D341Med (cell line): ENCODE measurements at places on chromosomes 7 and 10.

DNA sequence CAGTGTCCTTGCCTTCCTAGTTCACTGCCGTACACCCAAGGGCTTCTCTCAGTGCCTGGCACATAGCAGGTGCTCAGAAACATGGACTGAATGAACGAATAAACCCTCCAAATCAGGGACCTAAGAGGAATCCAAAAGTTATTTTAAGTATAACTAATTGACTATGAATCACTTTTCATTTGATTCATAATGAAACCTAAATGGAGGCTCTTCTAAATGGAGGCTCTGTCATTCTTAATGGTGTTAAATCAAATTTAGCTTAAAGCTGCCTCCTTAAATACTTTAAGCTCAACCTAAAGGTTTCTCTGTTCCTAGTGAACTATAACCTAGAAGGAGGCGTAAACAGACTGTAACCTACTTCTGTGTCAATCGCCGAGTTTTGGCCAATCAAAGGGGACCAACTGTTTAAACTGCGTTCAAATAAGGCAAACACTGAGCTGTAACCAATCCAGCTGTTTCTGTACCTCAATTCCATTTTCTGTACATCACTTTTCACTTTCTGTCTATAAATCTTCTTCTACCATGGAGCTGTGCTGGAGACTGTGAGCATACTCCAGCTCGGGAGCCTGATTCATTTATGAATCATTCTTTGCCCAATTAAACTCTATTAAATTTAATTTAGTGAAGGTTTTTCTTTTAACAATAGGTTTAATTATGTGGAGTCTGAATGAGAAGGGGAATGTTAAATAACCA lies 11.0 kb downstream of the PYROXD2 start:
- DNase-seq = no peak

GRCh38 chr7:23220690-23221305 lies 25.8 kb upstream of the GPNMB start:
- DNase-seq = no peak

GRCh38 chr7:151185762-151186639 lies 1.0 kb downstream of the ASB10 start:
- DNase-seq = no peak

GRCh38 chr10:50623663-50624412 lies at the start of gene SGMS1:
Gene SGMS1, minus strand, starts transcription at chr10:50623956. Its CDS starts 279,842 bp downstream, at chr10:50344114.
- DNase-seq = peak; percentile 98

DNA sequence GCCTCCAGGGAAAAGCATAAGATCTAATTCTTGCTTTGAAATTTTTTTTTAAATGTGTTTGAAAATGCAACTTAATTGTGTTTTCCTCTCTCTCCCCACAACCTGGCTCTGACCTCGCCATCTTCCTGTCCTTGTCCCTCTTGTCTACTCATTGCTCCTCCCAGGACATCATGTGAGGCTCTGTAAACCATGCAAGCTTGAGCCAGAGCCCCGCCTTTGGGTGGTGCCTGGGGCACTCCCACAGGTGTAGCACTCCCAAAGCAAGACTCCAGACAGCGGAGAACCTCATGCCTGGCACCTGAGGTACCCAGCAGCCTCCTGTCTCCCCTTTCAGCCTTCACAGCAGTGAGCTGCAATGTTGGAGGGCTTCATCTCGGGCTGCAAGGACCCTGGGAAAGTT lies 9.8 kb upstream of the CDHR1 start:
- no peak for DNase-seq

GRCh38 chr7:102434039-102434486 lies 688 bp downstream of the ORAI2 start:
- peak; percentile 52 for DNase-seq

- no peak for DNase-seq
Observed at GRCh38 chr7:4240520-4241303, 441.4 kb upstream of the FOXK1 start.

DNA sequence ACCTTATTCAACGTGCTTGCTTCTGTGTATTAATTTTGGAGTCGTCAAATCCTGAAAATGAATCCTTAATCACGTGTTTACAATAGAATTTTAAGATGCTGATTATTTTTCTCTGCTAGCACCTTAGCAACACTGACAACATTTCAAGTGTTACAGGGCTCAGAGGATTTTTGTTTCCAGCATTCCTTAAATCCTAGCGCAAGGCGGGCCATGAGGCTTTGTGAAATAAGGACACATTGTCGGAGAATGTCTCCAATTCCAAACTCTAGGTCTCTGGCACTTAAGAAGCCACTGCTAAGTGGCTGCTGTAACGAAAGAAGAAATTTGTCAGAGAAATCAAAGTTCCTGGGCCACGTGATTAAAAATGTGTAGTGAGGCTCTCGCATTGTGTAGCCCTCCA lies 390.9 kb upstream of the CELF2 start:
- DNase-seq = no peak

- no peak for DNase-seq
Observed at GRCh38 chr7:137454767-137455166, 111.2 kb upstream of the PTN start.

- no peak for DNase-seq
Observed at GRCh38 chr10:34524369-34525091, 290.6 kb downstream of the PARD3 start.

GRCh38 chr7:88314061-88314491 lies 7.4 kb upstream of the STEAP4 start:
- DNase-seq = no peak

DNA sequence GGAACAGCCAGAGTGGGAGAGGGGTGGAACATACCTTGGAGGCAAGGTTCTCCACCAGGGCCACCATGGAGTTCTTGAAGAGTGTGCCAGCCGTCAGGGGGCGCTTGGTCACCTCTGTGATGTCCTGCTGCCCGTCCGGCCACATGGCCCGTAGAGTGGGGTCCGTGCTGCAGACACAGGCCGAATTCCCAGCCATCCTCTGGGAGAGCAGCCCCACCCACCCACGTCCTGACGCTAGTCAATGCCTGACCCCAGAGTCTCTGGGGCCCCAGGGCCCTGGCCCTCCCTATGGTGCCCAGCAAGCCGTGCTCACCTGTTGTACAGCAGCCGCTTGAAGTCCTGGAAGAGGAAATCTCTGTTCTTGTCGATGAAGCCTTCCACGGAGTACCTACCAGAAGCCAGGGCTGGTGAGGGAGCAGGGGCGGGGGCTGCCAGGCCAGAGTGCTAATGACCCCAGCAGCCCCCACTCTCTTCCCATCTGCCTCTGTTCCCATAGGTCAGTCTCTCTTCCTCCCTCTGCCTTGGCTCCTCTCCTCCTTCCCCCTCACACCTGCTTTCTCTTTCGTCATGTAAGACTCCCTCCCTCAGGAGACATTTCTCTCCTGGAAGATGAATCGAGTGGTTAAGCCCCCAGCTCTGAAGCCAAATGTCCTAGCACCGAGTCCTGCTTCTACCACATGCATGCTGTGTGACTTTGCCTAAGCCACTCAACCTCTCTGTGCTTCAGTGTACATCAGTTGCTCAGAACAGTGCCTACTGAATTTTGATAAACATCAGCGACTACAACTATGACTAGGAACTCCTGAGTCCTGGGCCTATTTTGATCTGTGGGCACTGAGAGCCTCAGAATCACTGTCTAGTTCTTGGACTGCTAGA lies 11.0 kb downstream of the MYO1G start:
- DNase-seq = peak; percentile 29

DNA sequence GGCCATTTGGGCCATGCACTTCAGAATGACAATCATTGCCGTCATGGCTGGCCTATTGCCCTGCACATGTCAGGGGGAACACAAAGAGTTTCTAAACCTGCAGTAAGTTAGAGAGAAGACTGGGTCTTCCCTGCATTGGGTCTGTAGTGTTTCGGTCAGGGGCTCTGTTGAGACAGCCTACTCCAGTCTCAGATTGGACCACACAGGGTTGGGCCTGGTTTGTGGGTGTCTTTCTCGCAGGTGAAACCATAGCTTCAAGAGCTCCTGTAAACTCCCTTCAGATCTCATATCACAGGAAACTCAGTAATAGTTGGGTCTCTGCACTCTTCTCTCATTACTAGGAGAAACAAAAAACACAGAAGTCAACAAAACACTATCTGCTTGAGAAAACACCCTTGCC lies 7.3 kb upstream of the TARP start:
- DNase-seq = no peak

- no peak for DNase-seq
Observed at GRCh38 chr7:84901366-84901765, 285.5 kb downstream of the SEMA3D start.

GRCh38 chr10:10492420-10492819 lies 525.3 kb upstream of the CELF2 start:
- DNase-seq = no peak

DNA sequence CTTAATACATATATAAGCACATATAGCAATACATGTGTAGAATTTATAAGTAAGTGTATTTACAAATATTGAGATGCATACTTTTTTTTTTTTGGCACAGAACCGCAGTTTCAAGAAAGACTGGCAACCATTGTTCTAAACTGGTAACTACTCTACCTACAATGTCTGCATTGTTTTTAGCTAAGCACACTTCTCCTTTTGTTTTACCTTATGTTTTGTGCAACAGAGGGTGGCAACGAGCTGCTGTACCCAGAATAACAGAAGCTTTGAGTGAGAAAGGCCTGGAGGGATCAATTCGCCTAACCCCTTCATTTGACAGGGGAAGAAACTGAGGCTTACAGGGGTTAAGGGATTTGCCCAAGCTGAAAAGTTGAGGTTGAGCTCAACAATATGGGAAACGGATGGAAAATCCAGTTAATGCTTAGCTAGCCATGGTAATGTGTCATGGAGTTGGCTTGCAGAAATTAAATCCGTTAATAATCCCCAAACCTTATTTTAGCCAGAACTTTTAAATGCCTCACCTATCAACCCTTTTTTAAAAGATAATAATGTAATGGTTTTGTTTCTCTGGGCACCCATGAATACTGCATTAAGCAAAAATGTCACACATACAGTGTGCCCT lies 25.5 kb downstream of the FZD1 start:
- no peak for DNase-seq

DNA sequence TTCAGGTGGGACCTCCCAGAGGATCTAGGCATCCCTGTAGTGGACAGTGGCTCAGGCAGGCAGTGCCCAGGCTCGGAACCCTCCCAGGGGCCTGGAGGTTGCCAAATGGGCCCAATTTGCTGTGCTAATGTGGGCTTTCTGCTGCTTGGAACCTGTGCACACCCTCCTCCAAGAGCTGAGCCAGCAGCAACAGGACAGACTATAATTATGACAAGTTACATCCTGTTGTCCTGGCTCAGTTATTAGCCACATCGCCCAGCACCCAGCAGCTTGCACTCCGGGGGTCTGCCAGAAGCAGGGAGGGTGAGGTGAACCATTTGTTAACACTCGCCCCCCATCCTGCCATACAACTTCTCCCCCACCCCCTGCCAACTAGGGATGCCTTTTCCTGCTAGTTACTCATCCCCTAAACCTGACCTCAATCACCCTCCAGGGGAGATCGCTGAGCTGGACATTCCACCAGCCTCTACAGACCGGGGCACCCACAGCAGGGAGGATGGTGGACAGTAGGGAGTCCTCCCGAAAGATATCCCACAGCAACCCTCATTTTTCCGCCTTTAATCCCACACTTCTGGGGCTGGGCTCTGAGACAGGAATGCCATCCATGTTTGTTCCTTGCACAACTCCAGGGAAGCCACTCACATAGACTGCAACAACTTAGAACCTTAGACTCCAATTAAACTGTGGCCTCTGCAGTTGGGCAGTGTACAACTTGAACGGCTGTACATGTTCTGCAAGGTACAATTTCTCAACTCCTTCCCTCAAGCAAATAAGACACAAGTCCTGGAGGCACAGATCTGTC lies 7.9 kb upstream of the MYL10 start:
- DNase-seq = peak; percentile 14

- DNase-seq = peak; percentile 75
Observed at GRCh38 chr7:150992833-150993302, 2.1 kb downstream of the NOS3 start.

DNA sequence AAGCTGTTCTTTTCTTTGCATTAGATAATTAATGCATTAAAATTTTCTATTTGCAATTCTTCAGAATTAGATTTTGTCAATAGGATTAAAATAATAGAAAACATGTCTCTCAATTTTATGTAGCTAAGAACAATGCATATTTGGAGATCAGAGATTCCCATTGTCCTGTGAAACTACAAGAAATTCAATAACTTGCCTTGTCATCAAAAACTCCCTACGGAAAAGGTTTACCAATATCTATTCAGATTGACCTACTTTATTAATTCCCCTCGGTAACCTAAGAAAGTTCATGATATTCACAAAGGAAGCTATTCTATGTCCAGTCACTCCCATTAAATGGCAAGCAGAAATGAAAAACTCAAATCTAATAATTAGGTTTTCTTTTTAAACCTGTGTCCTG lies 172.6 kb downstream of the SEMA3A start:
- no peak for DNase-seq

DNA sequence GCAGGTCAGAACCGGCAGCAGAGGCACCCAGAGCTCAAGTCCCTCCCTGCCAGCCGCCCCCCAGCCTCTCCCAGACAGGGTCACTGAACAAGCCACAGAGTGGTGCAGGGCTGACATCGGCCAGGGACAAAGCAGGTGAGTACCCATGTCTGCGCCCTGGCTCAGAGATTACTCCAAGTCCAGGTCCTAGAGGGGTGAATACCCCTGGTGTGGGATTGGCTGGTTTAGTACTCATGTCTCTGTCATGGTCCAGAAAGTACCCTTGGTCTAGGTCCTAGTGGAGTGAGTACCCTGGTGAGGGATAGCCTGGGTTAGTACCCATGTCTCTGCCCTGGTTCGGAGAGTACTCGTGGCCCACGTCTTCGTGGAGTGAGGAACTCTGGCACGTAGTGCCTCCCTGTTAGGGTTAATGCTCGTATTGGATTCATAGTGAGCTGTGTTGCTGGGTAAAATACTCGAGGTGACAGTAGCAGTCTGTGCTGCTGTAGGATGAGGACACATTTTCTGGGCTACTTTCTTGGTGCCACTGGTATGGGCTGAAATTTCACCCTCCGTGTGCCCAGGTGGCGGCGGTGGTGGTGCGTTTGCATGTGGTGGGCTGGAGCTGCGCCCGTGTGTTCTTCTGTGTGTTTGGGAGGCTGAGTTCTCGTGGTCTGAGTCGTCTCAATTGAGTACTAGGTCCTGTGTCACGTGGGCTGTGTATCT lies 25.5 kb upstream of the KNDC1 start:
- DNase-seq = peak; percentile 12

DNA sequence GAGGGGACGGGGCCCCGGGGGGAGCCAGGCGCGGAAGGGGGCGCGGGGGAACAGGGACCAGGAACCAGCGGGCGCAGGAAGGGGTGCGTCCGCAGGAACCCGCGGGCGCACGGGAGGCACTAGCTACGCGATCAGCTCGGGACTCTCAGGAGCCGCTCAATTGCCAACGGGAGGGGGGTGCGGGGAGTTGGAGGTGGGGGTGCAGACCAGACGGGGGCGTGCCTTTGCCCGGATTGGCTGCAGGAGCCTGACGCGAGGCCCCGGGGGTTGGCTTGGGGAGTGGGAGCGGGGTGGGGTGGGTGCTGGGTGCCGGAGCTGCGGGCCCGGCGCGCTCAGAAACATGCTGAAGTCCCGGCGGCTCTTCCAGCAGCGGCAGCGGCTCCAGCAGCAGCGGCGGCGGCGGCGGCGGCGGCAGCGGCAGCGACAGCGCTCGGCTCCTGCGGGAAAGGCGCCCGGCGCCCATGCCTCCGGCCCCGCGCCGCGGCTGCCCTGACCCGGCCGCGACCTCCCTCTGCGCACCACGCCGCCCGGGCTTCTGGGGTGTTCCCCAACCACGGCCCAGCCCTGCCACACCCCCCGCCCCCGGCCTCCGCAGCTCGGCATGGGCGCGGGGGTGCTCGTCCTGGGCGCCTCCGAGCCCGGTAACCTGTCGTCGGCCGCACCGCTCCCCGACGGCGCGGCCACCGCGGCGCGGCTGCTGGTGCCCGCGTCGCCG lies at the start of gene ADRB1:
TSS of gene ADRB1 (plus strand) at position 335 of the 715 bp plus-strand sequence. CDS start at position 602, 267 bp downstream.
- DNase-seq = peak; percentile 64

- no peak for DNase-seq
Observed at GRCh38 chr7:2819161-2819953, 24.8 kb downstream of the GNA12 start.
